Motor neuron (in vitro differentiated cells): ENCODE measurements at places on chromosomes 6 and 20. TPM values are rescaled to one million over a fixed set of nuclear protein-coding genes. Genes with fewer than 3 reads are reported as not detected.

GRCh38 chr6:63897459-63897858 is 261.9 kb downstream of the PHF3 start:
- no peak for ATAC-seq

- peak; percentile 75 for ATAC-seq
These were observed 1317.8 kb upstream of the MAP3K7 start for GRCh38 chr6:91904586-91905164.

DNA sequence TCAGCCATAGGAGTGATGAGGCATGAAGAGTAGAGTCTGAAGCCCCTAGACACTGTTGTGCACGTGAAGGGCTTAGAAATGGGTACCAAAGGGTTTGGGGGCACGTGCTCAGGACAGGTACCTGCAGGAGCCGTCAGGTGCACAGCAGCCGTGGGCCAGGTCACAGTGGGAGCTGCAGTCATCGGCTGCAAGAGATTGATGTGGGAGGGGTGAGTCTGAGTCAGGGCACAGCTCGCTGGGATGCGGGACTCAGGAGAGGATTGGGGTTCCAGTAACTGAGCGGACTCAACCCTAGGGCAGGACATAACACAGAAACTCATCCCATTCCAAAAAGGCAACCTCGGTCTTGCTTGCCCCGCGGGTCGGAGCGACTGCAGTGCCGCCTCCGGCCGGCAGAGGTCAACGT is 1.1 kb downstream of the DLK2 start:
- peak; percentile 10 for ATAC-seq

DNA sequence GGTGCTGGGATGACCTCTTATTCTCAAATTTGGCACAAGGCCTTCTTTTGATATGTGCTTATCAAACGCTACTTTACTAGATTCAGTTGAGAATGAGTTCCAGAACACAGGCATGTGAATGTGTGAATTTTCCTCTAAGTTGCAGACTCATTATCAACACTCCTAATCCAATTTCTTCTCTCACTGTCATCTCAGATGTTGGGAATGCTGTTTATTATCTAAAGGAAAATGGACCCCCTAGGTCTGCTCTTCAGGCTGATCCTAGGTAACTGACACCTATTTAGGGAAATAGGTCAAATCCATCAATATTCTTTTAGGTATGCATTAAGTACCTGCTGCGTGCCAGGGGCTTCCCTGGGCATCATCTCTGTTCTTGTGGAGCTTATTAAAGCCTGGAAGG is 215.0 kb upstream of the NOX3 start:
- no peak for ATAC-seq

GRCh38 chr6:135853986-135854385 is 2.5 kb downstream of the PDE7B start:
- ATAC-seq, result no peak

DNA sequence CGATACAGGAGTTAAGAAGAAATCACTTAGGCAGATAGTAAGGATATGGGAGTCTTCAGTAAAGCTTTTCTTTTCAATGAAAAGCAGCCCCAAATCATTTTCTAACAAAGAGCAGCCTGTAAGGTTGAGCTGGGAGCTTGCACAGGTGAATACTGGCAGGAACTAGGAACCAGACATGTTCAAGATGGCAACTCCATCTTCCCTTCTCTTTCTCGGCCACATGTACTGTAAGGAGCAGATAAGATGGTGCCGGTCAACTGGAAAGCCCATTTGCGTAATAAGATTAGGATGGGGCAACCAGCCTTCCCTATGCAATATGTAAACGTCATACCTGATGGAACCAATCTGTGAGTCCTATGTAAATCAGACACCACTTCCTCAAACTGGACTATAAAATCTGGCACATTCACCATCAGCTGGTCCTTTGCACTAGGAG is 46.2 kb upstream of the RNGTT start:
- no peak for ATAC-seq

GRCh38 chr6:42224222-42225028 is 6.8 kb upstream of the MRPS10 start:
- peak; percentile 89 for ATAC-seq

DNA sequence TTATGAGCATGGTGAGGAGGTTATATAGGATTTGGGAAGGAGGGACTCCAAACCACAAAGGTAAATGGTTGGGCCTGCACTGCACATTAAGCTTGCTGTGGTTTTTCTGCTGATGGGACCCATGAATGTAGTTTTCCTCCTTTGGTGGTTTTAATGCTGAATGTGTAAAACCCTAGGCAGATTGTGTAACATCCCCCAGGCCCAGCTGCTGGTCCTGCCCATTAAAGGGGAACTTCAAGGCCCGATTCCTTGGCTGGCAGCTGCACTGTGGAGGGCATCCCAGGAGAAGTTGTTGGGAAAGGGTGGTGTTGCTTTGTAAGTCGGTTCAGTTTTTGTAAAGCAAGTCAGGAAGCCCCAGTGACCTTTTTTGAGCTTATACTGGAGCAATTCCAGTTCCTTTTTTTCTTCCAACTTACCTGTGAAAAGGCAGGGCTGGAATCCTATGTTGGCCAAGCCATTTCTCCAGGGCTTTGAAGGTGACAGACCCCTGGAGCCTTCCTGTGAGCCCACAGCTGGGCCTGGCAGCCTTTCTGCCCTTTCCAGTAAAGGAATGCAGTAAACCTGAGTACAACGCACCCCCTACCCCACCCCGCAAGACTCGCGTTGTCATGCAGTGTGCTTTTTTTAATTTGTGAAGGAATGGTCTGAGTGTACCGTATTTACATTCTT is 43.1 kb upstream of the NAA20 start:
- ATAC-seq, result peak; percentile 3

DNA sequence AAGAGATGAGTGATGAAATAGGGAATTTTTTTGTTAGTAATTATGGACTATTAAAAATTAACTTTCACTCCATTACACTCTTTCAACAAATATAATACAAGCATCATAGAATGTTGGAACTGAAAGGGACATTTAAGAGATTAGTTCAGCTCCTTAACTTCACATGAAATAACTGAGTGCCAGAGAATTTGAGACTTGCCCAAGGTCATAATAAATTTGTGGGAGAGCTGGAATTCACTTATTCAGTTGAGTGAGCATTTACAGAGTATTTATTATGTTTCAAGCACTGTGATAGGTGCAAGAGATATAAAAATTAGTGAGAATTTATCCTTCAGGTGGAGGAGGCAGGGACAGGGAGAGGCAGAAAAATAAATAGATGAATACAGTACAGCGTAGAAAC is 154.6 kb downstream of the KCNQ5 start:
- ATAC-seq, result no peak

- peak; percentile 92 for ATAC-seq
These were observed 16.5 kb downstream of the SMLR1 start for GRCh38 chr6:130843575-130844320.

GRCh38 chr6:37794825-37795224 is 24.7 kb upstream of the ZFAND3 start:
- no peak for ATAC-seq

DNA sequence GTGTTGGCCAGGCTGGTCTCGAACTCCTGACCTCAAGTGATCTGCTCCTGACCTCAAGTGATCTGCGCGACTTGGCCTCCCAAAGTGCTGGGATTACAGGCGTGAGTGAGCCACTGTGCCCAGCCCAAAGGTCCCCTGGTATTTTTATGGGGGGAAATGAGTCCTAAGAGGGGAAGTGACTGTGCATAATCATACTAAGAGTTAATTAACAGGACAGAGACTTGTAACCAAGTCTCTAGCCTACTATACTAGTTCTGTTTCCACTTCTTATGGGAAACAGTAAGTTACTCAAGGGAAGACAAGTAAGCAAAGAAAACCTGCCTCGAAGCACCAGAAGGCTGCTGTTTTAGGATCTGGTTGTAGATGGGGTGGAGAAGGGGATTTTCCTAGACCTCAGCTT is 27.9 kb downstream of the TCF15 start:
- ATAC-seq, result no peak

DNA sequence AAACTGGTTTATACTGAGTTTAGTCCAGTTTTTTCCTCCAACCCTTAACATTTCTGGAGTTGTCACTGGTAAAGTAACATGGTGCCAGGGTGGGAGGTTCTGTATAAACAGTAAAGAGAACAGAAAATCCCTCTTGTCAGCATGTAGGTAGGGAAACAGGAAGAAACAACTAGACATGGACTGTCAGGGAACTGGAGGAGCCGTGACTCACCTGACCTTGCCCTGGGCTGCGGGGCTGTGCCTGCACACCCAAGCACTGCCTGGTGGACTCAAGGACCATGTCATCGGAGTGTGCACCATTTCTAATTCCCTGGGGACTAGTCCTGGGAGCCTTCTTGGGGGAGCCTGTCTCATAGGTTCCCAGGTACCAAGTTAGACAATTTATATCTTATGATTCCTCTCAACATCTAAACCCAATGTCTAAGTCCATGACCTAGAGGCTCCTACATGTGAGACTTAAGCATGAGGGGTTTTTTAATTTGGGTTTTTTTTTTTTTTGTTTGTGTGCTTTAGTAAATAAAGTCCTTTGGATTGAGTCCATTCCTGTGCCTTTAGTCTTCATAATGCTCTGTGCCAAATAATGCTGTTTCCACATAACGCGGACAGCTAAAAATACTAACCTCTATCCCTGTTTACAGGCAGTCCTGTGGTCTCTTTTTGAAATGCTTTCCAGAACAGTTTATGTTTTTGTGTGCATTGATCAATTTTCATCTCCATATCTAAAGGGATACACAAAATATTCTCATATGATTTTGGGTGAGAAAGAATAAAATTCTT is 136.9 kb upstream of the SUPT3H start:
- peak; percentile 19 for ATAC-seq

DNA sequence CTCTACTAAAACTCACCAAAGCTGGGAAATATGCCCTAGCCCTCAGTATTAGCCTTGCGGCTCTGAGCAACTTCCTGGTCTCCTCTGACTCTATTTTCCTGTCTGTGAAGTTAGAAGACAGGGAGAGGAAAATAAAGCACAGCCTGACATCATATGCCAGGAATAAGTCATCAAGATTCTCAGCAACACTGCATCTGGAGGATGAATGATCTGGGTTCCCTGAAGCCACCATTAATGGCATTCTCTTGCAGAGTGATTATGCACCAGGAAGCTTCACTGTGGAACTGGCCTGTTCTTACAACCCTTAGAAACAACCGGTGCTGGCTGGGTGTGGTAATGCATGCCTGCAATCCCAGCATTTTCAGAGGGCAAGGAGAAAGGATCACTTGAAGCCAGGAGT is 12.4 kb downstream of the ADGRF5 start:
- ATAC-seq, result peak; percentile 96

DNA sequence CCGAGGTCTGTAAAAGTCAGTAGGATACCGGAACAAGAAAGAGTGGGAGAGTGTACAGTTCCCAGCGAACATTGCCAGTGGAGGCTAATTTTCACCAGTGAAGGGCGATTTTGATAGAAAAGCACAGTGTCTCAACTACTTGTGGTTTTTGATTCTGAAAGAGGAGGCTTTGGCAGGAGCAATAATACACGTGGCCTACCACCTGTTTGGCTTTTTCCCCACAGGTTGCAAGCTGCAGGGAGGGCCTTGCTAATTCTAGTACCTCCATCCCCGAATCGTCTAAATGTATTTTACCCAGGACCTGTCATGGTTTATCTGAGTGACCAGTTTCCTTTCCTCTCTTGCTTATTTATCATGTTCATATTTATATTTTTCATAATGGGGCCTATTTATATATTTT is 3.3 kb upstream of the EFCAB8 start:
- ATAC-seq, result no peak

DNA sequence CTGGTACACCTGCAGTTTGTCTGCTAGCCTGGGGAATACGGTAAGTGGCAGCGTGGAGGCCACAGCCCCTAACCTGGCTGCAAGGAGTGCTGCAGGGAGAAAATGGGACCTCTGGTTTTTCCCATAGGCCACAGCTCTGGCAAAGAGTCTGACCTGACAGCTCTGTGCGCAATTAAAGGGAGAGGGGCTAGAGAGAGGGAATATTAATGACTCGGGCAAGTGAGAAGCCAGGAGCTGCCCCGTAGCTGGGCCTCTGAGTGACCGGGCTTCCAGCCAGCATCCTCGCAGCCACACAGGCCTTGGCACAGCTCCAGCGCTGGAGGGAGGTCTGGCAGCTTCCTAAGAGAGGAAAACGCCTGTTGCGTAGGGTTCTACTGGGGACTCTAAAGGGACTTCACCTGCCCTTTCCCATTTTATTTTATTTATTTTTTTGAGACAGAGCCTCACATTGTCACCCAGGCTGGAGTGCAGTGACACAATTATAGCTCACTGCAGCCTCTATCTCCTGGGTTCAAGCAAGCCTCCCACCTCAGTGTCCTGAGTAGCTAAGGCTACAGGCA is 18.2 kb upstream of the OCSTAMP start:
- peak; percentile 95 for ATAC-seq

CYP39A1 gene
- 2.7 and 3.1 TPM in 2 replicates for total RNA-seq

HLA-DRB5 gene
- total RNA-seq, result not detected in 2 replicates

RIMS4 gene
- 0.71 and 0.81 TPM in 2 replicates for total RNA-seq

RWDD2A gene
- 4.0 and 4.9 TPM in 2 replicates for total RNA-seq

KCNK16 gene
- not detected in 2 replicates for total RNA-seq

STMND1 gene
- total RNA-seq, result 0.57 and 0.59 TPM in 2 replicates

ABHD16B gene
- 0.60 TPM in 1 of 2 replicates, not detected in the other for total RNA-seq

RGS17 gene
- 1.2 and 1.3 TPM in 2 replicates for total RNA-seq

HTR1E gene
- 0.16 and 0.27 TPM in 2 replicates for total RNA-seq

FAM217A gene
- total RNA-seq, result 0.28 and 0.49 TPM in 2 replicates

PDE7B gene
- 0.34 and 0.71 TPM in 2 replicates for total RNA-seq

APCDD1L gene
- 0.29 and 0.90 TPM in 2 replicates for total RNA-seq

KCNQ5 gene
- 3.9 and 11.8 TPM in 2 replicates for total RNA-seq
